ENCODE measurements at places on chromosomes 5 and 9.

- DNase-seq, result no peak
These were observed 801.0 kb downstream of the NR2F1-AS1 start for GRCh38 chr5:92780057-92780456.

DNA sequence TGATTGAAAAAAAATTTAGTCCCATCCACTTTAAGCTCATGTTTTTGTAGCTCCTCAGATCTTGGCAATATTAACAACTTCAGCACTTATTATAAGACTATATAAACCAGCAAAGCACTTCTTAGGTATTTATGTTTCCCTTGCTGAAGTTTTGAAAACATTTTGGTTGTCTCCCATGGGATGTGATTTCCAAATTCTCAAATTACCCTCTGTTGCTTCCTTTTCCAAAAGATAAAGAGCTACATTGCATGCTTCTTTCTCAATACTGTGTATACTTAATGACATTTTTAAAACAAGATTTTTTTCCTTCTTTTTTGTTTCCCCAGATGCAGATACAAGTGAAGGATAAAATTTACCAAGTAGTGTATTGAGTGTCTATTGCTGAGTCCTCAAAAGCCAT lies 567.1 kb downstream of the CSNK1G3 start:
- DNase-seq, result no peak

DNA sequence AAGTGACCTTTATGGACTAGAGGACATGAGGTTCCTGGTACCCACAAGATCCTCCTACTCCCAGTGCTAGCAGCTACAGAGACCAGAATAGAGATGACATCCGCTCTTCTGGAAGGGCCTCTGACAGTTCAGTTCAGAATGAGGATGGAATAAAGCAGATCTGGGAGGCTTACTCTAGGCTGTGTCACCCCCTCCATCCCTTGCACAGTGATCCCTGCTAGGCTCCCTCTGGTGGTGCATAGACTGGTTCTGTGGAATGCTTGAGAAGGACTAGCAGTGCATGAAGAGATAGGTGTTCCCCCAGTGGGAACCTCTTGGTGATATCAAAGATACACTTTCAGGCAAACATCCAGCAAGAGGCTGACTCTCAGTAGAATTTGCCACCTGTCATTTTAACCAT lies 83.0 kb downstream of the NPR3 start:
- DNase-seq, result no peak

DNA sequence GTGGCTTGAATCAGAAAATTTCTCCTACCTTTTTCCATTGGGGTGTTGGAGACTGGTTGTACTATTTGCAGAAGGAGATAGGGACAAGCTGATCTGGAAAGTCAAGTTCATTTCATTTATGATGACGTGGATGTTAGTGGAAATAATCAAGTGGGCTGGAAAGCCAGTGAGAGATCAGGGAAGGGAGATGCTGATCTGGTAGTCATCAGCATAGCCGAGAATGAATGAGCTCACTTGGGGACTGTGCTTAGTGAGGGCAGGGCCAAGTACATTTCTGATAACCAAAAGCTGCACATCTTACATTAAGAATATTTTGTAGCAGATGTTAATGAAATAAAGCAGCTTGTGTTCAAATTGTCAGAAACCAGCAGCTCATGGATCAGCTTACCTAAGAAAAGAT lies 12.1 kb downstream of the MAN2A1 start:
- DNase-seq, result no peak

- no peak for DNase-seq
These were observed at the start of gene FBLL1 for GRCh38 chr5:168528521-168529373. FBLL1 (plus strand) TSS chr5:168529305; CDS start chr5:168529505, 200 bp downstream.

- peak; percentile 67 for DNase-seq
These were observed 179.1 kb upstream of the SMIM23 start for GRCh38 chr5:171606414-171607024.

GRCh38 chr9:116644091-116644688 lies 42.9 kb upstream of the TRIM32 start:
- DNase-seq, result no peak

- no peak for DNase-seq
These were observed 58.6 kb upstream of the LIFR start for GRCh38 chr5:38615042-38615441.

DNA sequence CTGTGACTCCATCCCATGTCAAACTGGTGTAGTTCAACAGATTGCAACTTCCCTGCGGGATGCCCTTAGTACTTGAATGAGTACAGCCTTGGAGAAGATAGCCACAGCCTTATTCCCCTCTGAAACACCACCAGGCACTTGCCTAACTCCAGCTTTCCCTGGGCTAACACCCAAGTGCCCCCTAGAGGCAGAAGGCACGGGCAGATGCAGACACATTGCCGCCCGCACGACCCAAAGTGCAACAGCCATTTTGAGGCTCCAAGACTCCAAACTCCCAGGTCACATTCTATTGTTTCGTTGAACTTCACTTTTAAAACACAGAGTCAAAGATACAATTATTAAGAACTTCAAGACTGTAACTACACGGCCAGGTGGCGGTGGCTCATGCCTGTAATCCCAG lies 163.6 kb upstream of the CDH6 start:
- DNase-seq, result no peak

DNA sequence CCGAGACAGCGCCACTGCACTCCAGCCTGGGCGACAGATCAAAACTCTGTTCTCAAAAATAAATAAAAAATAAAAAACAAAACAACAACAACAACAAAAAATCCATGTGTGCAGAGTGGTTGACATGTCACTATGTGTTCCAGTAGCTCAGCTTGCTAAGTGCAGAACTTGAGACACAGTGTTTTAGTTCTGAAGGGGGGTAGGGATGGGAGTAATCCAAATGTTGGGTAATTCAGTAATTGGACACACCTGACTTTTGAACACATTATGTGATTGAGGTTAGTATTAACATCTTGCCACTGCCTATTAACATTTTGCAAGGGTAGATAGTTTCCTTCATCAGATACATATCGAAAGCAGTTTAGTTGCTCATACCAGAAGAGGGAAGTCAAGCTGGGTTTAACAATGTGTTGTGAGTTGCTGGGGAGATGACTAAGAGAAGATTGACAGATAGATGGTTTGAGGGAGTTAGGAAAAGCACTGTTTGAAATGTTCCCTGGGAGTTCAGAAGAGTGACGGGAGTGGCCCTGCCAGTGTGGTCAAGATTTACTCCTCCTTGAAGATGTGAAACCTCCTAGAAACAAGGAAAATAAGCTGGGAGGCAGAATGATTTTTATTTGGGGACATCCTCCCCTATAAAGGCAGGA lies 928 bp downstream of the HACD4 start:
- DNase-seq, result no peak

- DNase-seq, result no peak
These were observed 4.4 kb upstream of the OR2S2 start for GRCh38 chr9:35962126-35962906.

DNA sequence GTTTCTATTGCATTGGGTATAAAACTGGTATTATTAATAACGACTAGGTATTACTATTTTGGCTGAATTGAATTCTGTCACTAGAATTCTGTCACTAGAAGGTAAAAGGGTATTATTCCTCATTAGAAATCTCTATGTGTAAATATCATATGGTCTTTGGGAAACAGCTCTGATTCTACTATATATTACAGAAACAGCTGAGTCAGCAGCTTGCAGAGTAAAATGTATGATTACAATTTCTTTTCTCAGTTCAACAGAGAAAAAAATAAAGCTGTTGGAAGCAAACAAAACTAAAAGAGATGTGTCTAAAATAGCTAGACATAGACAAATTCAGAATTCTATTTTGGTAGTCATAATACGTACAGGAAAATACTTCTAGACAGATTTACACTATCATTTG lies 48.5 kb downstream of the HAPLN1 start:
- DNase-seq, result no peak

GRCh38 chr9:18739641-18740318 lies 265.8 kb downstream of the ADAMTSL1 start:
- DNase-seq, result no peak

DNA sequence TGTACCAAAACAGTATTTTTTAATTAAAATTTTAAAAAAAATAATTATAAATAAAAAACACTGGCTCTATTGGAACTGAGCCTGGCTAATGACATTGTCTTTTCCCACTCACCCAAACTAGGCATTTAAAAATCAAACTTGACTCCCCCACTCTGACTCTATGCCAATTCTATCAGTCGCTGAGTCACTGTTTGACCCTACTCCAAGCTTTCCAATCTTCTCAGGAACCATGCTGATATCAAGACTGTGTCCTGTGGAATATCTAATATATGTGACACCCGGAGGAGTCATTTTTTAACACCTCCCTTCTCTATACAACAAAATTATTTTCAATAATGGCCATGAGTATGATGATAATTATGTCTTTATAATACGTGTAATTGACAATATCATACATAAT lies 171.6 kb upstream of the RASEF start:
- DNase-seq, result no peak

- DNase-seq, result no peak
These were observed 121.8 kb downstream of the SEMA6A start for GRCh38 chr5:116452774-116453368.

DNA sequence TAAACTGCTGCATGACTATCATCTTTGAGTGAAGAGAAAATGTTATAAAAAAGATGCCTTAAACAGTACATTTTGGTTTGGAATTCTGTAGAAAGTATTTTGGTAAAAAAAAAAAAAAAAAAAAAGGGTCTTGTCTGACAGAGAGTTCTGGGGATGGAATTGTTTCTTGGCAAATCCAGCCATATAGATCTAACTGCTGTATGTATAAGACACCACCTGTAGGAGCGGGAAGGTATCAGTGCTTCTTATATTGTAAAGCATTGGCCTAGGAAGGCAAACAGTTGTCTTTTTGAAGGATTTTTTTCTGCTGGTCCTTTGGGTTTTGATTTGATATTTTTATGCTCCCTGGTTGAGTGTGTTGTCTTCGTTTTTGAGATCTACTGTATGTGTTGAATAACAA lies 2.8 kb downstream of the PURA start:
- no peak for DNase-seq

GRCh38 chr5:153147891-153148623 lies 342.4 kb upstream of the GRIA1 start:
- DNase-seq, result no peak

GRCh38 chr9:136045595-136046553 lies 49.2 kb downstream of the NACC2 start:
- DNase-seq, result no peak

DNA sequence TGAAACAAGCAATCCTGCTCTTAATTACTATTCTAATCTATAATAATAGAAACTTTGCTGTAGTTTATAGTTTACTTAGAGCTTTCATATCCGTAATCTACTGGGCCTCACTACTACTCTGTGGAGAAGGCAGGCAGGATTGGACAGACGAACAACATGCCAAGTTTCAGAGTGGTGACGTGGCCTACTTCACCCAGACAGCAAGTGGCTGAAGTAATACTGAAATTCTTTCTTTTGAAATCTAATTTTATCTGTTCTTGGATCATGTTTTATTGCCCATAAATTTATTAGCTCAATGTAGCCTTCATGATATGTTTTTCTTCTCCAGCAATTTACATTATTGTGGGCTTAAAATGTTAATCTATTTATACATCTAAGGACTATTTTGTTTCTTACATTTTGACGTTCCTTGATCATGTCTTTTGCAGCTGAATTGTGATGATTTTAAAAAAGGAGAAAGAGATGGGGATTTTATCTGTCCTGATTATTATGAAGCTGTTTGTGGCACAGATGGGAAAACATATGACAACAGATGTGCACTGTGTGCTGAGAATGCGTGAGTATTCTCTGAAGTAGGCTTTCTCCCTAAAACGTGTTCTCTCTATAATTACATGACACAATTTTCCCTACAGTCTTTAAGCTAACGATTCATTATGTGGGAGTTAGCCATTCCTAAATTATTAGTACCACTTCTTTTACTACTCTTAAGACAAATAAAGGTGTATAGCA lies 22.4 kb downstream of the SPINK5 start:
- no peak for DNase-seq

Measured in HCT116 (cell line).